NCI-H2081 treated with DMSO at 0.1 percent for 48 hours (cell line): ENCODE measurements at places on chromosomes 4 and X.

- DNase-seq, result no peak
These were observed 10.2 kb downstream of the TIGD2 start for GRCh38 chr4:89121387-89122068.

- no peak for DNase-seq
These were observed 41.6 kb upstream of the CYLC1 start for GRCh38 chrX:83819304-83819703.

- no peak for DNase-seq
These were observed 2.5 kb downstream of the ARAP2 start for GRCh38 chr4:36241771-36242170.

DNA sequence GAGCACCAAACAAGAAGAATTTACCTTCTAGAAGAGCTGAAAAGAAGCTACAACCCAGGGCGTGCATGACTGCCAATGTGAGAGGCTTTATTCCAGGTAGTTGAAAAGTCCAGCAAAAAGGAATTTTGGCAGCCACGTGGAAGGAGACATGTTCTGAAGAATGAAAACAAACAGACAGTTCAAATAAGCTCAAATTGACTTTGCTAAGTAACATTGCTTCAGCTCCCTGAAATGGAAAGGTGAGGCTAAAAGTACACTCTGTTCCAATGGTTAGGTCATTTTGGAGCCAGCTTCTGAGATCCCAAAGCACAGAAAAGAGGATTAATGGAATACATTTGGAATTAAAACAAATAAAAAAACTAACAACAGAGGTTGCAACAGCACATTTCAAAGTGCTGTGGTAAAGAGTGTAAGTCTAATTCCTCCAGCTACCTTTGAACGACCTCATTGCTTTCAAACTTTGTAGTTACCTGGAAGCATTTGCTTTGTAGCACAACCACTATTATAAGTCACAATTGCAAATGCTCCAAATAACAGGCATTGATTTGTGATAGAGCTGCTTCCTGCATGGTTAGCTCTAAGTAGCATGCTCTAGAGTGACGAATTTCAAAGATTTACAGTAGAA, 405.3 kb upstream of the EDA2R start:
- DNase-seq, result no peak

GRCh38 chrX:13520351-13520750, 49.0 kb upstream of the EGFL6 start:
- no peak for DNase-seq

- DNase-seq, result no peak
These were observed 111.3 kb upstream of the ELOVL6 start for GRCh38 chr4:110309675-110310074.
